ENCODE measurements at places on chromosomes 5 and 9. TPM values are rescaled to one million over a fixed set of nuclear protein-coding genes. Genes with fewer than 3 reads are reported as not detected.

DNA sequence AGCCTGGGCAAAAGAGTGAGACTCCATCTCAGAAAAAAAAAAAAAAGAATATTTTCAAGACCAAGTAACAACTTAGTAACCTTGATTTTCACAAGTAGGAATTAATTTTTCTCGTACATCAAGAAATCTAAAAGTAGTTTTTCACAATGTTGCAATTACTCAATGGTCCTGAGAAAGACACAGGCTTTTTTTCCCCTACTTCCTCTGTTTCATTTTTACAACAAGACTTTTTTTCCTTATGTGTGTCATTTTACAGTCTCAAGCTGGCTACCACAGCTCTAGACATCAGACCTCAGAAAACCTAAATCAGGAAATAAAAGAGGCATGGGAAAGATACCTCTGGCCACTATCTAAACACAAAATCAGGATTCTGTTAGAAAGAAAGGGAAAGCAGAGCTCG is 45.9 kb downstream of the WDR36 start:
- no peak for DNase-seq

DNA sequence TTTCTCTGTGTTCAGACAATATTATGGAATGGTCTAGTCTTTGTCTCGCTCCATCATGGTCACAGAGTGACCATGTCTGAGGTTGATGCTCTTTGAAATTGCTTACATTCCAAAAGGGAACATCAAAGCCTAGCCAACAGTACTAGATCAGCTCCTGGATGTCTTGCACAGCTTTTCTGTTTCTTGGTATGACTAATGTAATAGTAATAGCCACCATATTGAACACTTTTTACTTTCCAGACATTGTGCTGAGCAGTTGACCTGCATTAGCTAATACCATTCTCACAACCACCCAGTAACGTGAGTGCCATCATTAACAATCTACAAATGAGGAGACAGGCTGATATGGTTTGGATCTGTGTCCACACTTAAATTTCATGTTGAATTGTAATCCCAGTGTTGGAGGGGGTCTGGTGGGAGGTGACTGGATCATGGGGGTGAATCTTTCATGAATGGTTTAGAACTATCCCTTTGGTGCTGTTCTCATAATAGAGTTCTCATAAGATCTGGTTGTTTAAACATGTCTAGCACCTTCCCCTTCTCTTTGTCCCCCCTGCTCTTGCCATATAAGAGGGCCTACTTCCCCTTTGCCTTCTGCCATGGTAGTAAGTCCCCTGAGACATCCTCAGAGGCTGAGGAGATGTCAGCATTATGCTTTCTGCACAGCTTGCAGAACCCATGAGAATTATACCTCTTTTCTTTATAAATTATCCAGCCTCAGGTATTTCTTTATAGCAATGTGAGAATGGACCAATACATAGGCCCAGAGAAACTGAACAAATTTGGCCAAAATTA is 577.5 kb upstream of the CLINT1 start:
- DNase-seq, result no peak

- no peak for DNase-seq
Measured at GRCh38 chr9:134880484-134881312, at the start of gene FCN2. FCN2 (plus strand) TSS chr9:134880810; CDS start chr9:134880822, 12 bp downstream.

SPINK4 gene
- total RNA-seq, result not detected

SPINK13 gene
- total RNA-seq, result not detected

NPR3 gene
- total RNA-seq, result 5.8 TPM

TCF7 gene
- total RNA-seq, result 3.9 TPM

OTULINL gene
- 46.4 TPM for total RNA-seq

PCSK1 gene
- not detected for total RNA-seq

LECT2 gene
- total RNA-seq, result not detected

CACFD1 gene
- total RNA-seq, result 10.0 TPM

PALM2AKAP2 gene
- 1.2 TPM for total RNA-seq

SH2D3C gene
- total RNA-seq, result 0.26 TPM

MEF2C gene
- total RNA-seq, result 8.0 TPM

Data from PC-3 (cell line).